ENCODE measurements at places on chromosomes 1 and 21.

DNA sequence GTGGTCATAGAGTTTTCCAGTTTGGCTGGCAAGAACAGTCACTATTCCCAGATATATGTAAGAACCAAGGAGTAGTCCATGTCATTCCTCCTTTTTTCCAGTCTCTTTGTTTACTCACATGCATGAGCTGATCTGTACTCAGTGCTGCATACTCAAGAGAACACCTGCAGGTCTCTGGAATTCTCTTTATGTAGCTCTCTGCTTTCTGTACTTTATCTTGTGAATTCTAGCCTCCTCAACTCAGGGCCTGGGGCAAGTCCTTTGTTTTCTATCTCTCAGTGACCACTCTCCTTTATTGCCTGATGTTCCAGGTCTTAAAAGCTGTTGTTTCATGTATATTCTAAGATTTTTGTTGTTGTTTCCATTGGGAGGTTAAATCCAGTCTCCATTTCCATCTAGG is 478.9 kb downstream of the DPYD start:
- DNase-seq, result no peak

DNA sequence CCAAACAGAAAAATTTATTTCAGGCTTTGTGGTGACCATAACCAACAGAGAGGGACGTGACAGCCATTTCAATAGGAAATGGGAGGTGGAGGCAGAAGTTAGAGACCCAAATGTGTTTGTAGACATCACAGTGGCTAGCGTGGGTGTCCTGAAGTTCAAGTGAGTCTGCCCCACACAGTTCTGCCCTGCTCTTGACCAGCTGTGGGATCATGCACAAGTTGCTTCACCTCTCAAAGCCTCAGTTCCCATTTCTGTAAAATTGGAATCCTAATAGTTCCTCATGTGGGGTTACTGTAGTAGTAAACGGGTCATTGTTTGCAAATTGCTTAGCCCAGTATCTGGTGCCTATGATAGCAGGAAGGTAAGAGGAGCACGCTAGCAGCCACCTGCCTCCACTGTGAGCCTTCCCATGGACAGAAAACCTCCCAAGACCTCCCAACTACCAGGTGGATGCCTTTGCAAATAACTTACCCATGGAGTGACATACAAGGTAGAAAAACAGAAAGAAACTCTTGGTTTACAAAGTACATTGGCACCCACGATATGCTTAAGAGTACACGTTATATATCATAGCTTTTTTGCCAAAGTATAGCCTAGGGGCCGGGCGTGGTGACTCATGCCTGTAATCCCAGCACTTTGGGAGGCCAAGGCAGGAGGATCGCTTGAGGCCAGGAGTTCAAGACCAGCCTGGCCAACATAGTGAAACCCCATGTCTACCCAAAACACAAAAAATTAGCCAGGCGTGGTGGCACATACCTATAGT is 29.1 kb downstream of the FHAD1 start:
- no peak for DNase-seq

DNA sequence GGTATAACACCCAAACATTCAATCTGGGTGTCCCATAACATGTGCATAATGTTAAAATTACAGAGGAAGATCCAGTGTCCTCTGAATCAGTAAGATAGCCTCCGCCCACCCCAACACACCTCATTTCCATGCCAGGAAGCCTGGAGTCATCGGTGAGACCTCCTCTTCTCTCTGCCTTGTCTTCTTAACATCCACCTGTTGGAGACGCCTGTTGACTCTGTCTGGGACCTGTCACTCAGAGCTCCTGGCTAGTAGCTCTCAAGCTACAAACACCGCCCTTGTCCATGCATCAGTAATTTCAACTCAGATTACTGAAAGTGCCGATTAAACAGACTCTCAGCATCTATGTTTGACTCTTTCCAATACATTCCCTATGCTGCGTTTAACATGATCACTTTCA is 27.4 kb downstream of the KCNJ15 start:
- DNase-seq, result no peak

GRCh38 chr1:203768256-203768655 is 3.3 kb downstream of the LAX1 start:
- DNase-seq, result no peak

GRCh38 chr1:89719502-89720306 is 86.8 kb downstream of the LRRC8C start:
- DNase-seq, result no peak

GRCh38 chr1:180231936-180232335 is 1.9 kb downstream of the LHX4 start:
- DNase-seq, result no peak

DNA sequence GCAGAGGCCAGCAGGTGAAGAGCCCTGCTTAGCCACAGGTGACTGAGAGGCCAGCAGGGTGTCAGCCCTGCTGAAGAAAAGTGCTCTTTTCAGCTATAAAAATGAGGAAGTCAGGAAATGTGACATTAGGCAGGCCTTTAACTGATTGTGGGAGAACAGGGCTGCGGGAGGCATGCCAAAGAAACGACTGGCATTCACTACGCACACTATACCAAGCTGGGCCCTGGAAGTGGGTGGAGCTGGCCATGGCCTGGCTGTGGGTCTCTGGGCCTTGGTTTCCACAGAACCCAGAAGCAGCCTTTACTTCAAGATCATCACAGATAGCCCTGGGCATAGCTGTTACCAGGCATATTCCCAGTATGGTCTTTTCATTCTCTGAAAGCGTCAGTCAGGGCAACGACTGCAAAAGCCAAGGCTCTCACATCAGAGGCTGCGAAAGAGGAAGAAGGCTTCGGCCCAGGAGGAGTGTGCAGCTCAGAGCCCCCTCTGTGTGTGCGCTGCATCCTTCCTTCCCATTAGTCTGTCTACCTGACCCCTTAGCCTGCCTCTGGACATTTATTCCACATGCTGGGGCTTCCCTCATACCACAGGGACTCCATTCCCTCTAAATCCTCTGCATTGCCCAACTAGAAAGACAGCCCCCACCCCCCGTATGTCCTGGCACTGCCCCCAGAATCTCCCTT is 14.3 kb downstream of the SLC2A1 start:
- DNase-seq, result no peak

DNA sequence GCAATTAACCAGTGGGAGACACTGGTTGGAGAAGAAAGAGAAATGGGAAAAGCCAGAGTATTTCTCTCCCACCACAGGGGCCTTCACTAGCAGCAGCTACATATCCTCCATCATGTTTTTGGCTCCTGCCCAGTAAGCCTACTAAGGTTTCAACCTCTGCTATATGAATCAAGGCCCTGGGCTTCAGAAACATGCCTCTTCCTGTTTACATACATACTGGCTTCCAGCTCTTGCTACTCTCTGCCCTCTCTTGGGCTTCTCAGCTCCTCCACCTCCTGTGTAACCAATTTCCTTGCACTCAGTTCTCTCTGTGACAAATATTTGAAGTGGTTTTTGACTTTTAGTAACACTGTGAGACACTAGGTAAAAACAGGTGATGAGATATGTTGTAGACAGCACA is 80.8 kb downstream of the LRRC7 start:
- DNase-seq, result no peak

DNA sequence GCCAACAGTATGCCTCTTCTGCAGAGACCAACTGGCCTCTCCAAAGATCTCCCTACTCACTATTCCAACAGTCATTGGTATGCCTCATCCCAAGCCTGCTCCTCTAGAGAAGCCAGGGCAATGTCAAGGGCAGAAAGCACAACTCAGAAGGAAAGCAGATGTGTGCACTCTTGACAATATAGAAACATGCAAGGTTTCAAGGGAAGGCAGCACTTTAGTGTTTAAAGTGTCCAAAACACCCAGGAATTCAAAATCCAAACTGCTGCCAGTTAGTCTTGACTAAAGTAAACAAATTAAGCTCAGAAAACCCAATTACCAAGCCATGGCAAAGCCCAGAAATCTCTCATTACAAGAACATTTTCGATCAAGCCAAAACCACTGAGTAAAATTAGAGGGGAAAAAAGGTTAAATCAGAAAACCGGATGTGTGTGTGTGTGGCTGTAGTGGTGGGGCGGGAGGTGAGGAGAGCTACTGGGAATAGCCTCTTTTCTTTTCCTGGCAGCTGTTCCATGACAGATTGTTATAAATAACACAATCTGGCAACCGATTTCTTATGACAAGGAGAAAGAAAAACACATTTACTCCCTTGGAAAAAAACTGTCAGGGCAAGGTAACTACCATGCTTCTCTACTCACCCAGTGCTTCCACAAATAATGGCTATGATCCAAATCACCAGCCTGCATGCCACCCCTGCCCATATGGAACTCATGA is 39.2 kb downstream of the EIF2B3 start:
- peak; percentile 7 for DNase-seq

DNA sequence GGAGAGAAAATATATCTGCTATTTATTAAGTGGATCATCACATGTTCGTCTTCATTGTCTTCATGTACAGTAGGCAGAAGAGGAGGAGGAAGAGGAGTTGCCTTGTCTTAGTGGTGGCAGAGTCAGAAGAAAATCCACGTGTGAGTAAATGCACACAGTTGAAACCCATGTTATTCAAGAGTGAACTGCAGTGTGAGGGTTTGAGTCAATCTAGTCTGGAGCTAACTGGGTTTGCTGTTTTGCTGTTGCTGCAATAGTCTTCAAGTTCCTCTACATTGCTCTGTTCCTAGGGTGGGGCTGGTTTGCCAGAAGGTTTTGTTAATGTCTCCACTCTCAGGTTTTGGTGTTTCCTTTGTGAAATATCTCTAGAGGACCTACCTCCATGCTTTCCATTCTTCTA is 3.1 kb upstream of the CD1A start:
- no peak for DNase-seq

GRCh38 chr1:10617931-10618885 is 143.5 kb downstream of the PEX14 start:
- no peak for DNase-seq

DNA sequence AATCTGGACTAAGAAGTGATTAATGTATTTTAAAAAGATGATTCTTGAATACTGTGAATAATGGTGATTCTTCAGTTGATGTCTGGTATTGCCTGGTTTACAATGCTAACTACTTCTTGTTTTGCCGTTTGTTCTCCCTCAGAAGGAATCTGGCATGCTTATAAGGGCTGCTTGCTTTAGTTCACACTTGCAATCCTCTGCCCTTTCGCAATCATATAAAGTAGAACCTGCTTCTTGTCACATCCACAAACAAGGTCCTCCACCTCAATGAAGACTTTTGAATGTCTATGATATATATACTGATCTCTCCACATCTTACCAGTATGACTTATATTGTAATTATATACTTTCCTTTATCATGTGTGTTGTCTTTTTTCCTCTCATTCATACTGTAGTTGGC is 92.6 kb downstream of the ADGRL4 start:
- DNase-seq, result no peak

- no peak for DNase-seq
These were observed 9.2 kb downstream of the TP53BP2 start for GRCh38 chr1:223836586-223836985.

DNA sequence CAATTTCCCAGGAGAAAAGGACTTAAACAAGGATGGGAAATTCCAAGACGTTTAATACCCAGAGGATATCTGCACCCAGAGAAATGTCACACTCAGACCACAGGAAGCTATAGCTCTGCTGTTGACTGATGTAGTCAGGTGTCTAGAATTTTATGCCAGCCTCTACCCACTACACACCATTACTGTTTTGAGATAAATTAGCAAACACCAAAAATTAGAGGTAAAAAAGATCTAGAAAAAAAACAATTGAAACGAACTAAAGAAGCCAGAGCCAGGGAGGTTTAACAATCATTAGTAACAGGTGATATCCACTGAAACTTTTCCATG is 519.9 kb downstream of the SMYD3 start:
- no peak for DNase-seq

DNA sequence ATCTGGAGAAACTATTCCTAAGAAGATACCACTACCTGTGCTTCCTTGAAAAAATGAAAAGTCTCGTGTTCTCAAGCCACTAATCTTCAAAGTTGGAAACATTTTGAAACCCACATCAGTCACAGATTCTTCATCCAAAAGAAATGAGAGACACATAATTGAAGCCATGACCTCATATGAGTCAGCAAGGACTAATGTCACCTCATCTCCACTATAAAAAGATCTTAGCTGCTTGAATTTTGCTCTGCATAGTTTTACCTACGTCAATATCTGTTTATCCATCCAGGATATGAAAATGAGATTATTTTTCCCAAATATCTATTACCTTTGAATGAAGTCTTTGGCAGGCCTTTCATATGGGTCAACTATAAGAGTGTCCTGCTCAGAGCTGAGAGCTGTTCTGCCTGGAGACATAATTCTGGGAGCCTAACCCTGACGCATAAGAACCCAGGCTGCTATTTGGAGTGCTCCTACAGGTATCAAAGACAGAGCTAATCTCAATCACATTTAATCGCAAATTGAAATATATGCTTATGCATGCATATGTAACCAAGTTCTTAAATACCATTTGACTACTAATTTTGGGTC is 312.5 kb upstream of the PKN2 start:
- no peak for DNase-seq

- no peak for DNase-seq
These were observed 5.1 kb downstream of the PARP1 start for GRCh38 chr1:226402739-226403165.

DNA sequence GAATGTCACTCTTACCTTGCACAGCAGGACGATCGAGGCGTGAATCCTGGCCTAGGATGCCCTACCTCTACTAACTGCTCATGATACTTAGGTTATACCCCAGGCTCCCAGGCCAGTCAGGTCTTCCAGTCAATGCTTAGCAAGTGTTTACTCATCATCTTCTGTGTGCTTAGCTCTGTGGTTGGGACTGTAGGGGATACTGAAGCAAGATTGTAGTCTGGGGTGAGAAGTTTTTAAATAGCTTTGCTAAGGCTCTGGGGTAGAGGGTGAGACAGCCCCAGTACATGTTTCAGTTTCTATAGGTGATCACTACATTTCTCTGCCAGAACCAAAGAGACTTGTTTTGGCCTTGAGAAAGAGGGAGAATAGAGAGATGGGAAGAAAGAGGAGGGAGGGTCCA is 250.8 kb upstream of the KIAA0040 start:
- DNase-seq, result no peak

DNA sequence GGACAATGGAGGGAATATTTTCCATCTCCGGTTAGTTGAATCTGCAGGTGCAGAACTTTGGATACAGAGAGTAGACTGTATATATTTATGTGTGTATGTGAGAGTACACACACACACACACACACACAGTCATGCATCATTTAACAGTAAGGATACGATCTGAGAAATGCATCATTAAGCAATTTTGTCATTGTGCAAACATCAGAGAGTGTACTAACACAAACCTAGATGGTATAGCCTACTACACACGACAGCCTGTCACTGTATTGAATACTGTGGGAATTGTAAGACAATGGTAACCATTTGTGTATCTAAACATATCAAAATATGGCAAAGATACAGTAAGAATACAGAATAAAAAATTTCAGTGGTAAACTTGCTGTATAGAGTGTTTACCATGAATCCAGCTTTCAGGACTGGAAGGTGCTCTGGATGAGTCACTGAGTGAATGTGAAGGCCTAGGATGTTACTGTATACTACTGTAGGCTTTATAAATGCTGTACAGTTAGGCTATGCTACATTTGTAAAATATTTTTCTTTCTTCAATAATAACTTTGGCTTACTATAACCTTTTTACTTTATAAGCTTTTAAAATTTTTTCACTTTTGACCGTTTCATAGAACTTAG is 138.5 kb downstream of the ZZZ3 start:
- DNase-seq, result no peak

DNA sequence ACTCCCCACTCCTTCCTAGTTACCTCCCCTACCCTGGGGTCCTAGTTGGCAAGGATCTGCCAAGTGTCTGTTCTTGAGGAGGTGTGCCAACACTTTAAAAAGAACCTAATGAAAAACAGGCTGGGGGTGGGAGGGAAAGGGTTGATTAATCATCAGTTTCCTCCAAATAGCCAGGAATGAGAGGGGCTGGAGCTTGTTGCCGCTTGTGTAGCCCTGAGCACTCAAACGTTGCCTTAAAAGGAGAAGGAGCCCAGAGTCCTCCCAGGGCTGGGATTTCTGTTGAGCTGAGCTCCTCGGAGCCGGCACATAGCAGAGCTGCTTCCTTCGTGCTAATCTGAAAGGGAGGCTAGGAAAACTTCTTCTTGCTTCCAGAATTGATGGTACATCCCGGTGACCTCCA is 15.9 kb downstream of the SHISA4 start:
- DNase-seq, result no peak

All from activated CD4-positive, alpha-beta T cell treated with anti-CD3 and anti-CD28 coated beads, Interleukin-2, amount 50 U/mL, for 48 hours (primary cell).